ENCODE measurements at places on chromosomes 3 and 15.
A peak's percentile ranks its signal among the peaks of the same experiment; 100 is the strongest.

DNA sequence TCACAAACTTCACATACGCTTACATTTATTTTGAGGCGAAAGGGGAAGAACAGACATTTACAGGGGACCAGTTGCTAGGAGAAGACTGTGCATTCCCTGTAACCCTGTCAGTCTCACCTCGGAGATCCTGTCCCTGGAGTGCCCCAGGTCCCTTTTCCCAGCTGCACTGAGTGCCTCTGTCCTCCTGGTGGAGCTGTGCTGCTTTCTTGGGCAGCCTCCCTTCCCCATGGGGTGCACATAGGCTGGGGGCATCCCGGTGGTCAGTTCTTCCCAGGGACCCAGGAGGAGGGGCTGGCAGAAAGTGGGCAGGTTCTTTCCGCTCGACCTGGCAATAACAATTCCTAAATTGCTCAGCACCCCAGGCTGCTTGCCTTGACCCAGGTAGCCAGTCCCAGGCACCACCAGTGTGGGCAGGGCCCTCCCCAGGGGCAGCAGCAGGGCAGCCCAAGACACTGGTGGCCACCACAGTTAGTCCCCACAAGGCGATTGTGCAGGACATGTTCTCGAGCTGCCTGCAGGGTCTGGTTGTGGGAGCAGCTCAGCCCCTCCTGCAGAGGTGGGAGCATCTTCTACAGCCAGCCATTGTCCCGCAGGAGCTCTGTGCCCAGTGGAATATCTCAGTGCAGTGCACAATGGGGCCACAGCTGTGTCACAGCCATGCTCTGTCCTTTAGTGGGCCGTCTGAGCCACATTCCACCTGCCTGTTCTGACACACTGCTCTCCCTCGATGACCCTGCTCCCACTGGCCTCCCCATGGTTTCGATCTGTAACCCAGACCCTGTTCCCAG lies 36.3 kb downstream of the APBA2 start:
- DNase-seq = no peak

DNA sequence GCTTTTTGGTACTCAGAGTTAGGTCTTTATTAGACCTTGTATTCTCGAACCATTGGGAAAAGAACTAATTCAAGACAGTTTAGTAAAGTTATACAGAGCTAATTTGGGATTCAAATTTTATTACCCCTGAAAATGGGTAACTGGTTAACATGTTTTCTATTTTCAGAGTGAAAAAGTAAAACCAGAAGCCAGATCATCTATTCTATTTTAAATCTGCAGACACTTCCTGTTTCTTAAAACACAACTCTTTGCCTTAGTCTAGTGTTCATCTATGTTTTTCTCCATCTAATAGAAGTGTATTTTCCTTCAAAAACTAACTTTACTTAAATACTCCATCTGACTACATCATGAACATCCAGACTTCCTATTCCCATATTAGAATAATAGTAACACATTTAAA lies 113.4 kb downstream of the CCNL1 start:
- no peak for DNase-seq

DNA sequence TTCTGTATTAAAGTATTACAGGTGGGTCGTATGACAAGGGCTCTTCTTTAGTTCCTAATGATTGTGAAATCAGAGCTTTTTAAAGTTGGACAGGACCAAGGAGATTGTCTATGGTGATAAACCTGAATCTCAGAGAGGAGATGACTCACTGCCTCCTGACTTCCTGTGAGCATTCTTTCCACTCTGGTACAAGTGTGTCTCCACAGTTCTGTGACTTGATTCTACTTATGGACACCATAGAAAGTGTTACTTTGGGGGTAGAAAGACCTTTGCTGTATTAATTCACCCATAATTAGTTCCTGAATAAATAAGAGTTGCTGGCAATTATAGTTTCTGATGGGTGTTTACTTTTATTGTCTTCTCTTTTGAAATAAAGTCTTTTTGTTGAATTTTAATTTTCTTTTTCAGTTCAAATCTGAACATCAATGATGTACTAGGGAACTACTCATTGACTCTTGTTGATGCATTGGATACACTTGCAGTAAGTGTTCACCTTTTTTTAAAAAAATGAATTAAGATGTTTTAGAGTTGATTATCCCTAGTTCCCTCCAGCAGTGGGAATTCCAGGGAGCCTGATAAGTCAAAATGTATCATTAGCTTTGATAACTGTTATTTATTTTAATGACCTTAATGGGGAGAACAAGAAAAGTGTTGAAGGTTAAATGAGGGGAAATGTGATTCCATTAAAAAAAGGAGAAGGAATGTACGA lies 7.4 kb downstream of the EDEM1 start:
- peak; percentile 46 for DNase-seq

GRCh38 chr3:175312791-175313190 lies 453.7 kb downstream of the NAALADL2 start:
- no peak for DNase-seq

DNA sequence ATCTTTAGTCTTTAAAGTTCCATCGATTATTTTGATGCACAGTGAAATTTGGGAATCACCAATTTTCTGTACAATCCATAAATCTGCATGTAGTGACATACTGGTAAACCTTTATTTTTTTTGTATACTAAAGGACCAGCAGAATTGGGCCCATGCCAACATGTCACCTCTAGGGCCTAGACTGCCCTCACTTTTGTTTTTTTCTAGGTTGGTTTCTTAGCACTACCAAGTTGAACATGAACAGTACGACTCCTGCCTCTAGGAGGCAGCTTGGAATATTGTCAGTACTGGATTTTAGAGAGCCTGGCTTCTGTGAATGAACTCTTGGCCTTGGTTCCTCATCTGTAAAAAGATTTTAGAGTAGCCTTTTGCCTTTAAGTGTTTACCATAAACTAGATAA lies 32.3 kb downstream of the NKIRAS1 start:
- no peak for DNase-seq

DNA sequence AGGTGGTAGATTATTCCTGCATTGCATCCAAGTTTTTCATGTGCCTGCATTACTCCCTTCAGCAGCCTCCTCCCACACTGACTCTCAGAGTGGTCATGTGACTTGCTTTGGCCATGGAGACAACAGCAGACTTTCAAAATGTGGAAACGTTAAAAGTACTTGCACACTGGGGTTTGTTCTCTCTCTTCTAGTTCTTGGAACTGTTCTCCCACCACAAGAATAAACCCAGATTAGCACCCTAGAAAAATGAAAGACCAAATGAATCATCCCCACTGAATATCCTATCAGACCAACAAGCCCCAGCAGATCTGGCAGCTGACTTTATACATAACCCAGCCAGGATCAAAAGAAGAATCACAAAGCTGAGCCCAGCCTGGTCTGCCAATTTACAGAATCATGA lies 398.5 kb downstream of the VPS13C start:
- DNase-seq = no peak
